Dermis blood vessel endothelial cell (primary cell): ENCODE measurements at places on chromosomes 2 and 18. TPM values are rescaled to one million over a fixed set of nuclear protein-coding genes. Genes with fewer than 3 reads are reported as not detected.

Gene CXCR2
- total RNA-seq = not detected in 2 replicates

Gene MAP2
- 3.9 and 6.0 TPM in 2 replicates for total RNA-seq

Gene LYG1
- total RNA-seq = 0.28 and 1.2 TPM in 2 replicates

Gene TUBB8B
- total RNA-seq = 0.14 TPM in 1 of 2 replicates, not detected in the other

Gene RNF103
- total RNA-seq = 25.4 and 31.8 TPM in 2 replicates
